ENCODE measurements at places on chromosomes 5 and 9. TPM values are rescaled to one million over a fixed set of nuclear protein-coding genes. Genes with fewer than 3 reads are reported as not detected.

Gene AQP3
- 1,467 TPM for total RNA-seq

Gene CD72
- 0.52 TPM for total RNA-seq

Gene CARTPT
- not detected for total RNA-seq

Gene FCHO2
- 47.4 TPM for total RNA-seq

Gene SNCAIP
- total RNA-seq, result 2.3 TPM
